ENCODE measurements at places on chromosomes 2 and 18. TPM values are rescaled to one million over a fixed set of nuclear protein-coding genes. Genes with fewer than 3 reads are reported as not detected.

DNA sequence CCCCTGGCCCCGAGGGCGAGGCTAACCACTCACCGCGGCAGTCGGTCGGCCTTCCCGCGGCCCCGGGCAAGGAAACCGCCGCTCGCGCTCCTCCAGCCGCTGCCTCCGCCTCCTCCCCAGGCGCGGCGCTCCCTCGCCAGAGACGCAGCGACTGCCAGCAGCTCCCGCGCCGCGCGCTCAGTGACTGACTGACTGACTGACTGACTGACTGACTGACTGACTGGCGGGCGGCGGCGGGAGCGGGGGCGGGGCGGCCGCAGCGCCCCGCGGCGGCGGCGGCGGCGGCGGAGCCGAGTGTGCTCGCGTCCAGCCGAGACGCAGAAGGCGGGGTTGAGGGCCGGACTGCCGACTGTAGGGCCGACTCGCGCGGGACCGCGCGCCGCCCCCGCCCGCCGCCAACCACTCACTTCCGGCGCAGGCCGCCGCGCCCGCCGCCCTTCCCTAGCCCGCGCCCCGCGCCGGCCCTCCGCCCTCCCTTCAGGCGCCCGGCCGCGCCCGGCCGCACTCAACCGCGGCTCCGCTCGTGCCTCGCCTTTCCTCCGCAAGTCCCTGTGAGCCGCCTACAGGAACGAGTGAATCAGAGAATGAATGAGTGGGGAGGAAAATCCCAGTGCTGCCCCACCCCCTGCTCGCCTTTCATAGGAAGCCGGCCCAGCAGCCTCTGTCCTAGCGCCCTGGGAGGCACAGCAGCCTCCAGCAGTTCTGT lies at the start of gene RAPH1:
TSS of gene RAPH1 (minus strand) at position 224 of the 706 bp plus-strand sequence. CDS start 39,948 bp downstream, outside the sequence.
- DNase-seq, result peak; percentile 84

DNA sequence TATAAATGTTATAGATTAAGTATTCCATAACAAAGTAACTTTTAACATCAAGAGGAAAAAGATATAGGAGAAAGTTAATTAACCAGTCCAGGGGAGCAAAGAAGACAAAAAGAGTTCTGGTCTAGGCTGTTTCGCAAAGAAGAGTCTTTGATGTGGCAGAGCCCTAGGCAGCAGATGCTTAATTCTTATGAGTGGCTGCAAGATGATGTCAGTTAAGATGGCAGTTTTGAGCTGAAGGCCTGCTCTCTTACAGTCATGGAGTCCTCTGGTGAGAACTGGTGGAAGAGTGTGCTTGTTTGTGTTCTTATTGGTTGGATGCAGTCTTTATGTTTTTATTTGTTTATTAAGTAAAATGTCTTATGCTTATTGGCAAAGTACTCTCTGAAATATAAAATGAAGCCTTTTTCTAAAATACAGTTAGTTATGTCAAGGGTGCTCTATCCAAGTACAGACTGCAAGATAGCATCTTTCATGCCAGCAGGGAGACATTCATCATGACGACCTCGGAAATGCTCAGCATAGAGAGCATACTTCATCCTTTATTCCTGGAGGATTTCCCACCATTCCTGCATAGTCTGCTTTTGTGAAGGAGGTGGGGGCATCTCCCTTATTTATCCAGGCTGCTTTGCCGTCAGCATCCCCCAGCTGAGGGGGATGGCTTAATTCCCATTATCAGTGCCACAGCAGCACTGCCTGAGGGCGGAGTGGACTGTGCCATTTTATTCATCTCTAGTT lies 38.9 kb upstream of the SERPINE2 start:
- peak; percentile 78 for DNase-seq

GRCh38 chr18:23964282-23965238 lies 50.0 kb upstream of the TTC39C start:
- no peak for DNase-seq

DNA sequence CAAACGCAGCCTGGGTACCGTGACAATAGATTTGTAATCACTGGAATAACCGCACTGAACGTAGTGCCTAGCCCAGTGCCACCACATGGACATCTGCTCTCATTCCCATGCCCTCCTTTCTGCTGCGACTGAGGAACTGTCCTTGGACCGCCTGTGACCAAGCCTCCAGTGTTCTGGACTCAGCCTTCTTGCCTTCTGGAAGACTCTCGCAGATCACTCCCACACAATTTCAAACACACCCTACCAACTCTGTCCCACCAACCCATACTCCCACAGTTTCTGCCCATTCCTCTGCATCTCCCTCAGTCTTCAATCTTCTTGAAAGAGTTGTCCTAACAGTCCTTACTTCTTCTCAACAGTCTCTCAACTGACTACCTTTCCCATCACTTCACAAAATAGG lies 2.1 kb downstream of the RNF149 start:
- no peak for DNase-seq

- DNase-seq, result no peak
Measured at GRCh38 chr2:1972011-1972410, 227.7 kb upstream of the PXDN start.

DNA sequence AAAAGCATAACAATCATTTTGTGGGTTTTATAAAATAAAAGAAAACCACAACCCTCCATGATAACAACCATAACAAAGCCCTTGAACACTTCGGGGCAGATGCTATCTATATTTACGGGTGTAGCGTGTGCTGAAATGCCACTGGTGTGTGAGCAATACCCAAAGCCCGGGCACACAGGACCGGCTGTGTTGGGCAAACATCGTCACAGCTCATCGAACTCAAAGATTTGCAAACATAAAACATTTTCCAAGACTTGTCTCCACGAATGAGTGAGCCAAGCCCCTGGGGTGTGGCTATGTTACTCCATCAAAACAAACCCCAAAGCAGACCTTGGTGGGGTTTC lies 290.2 kb downstream of the LPIN1 start:
- no peak for DNase-seq

DNA sequence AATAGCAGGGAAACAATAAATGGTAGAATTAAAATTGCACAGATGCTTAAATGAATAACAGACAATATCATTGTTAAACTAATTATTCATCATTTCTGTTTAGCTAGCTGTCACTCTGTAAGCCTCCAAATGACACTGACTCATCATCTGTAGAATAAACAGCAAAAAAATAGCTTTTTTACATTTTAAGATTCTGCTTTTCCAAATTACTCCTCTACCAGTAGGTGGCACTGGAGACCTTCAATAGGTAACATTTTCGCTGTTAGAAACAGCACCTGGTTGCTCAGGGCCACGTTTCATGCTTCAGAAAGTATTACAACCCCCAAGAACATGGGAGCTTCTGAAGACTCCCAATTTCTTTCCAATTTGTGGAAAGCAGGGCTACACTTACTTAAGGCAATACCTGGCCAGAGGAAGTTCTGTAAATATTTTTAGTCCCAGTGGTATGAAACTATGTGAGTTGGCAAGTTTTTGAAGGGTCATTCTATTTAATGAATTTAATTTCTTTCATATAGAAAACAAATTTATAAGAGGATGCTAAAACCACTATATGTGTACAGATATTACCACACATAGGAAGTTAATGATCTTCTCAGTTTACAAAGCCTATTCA lies 45.4 kb downstream of the TTN start:
- peak; percentile 36 for DNase-seq

DNA sequence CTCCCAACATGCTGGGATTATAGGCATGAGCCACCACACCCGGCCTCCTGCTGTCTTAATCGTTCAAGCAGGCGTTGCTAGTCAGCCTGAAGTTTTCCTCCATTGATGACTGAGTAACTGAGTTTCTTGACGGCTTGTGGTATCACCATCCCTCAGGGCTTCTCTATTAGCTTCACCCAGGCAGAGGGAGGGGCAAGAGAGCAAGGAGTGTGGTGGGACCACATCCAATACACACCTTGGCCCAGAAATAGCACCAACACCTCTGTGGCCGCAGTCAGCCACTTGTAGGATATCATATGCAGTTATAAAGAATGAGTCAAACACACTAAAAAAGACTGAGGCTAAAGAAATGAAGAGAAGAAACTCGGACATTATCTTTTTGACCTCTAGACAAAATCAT lies 1009.4 kb upstream of the CELF4 start:
- no peak for DNase-seq

DNA sequence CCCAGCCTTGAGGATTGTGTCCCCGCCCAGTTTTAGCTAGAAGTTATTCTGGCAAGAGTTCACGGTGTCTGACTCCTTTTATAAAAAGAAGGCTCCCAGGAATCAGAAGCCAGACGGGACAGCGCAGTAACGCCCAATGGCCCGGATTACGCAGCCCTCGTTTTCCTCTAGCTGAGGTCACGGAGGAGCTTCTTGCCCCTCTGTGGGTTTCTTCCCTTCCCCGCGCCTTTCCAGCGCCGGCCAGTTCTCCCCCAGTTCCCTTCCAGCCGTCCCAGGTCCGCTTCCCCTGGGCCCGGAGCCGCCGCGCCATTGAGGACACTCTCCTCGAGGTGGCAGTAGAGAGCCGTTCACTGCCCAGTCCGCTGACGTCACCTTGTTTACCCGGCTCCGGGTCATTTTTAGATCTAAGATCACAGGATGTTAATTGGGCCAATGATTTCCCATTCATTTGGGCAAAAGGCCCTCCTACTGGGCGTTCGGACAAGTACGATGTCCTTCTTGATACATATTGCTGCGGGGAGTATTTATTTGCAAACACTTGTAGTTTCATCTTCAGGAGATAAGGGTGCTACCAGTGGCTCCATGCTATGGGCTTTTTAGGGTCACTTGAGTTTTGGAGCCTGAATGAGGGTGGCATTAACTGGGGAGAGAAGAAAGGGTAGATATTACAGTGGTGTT lies 81.5 kb upstream of the PPM1B start:
- peak; percentile 80 for DNase-seq

DNA sequence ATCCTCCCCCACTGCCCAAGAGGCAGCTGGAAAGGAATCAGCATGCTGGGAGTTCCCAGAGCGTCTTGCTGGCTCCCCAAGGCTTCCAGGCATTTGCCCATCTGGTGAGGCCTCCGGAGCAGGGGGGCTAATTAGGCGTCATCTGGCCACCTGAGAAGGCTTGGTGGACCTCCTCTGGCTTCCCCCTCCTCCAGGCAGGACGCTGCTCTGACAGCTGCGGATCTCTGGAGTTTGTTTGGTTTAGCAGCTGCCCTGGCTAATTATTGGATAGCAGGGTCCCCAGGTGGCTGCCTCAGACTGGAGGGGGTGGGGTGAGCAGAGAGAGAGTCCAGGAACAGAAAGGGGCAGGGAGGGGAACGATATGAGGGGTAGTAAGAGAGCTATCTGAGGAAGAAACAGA lies 425.2 kb upstream of the MEX3C start:
- DNase-seq, result no peak

GRCh38 chr2:39730276-39730675 lies 48.8 kb downstream of the THUMPD2 start:
- no peak for DNase-seq

DNA sequence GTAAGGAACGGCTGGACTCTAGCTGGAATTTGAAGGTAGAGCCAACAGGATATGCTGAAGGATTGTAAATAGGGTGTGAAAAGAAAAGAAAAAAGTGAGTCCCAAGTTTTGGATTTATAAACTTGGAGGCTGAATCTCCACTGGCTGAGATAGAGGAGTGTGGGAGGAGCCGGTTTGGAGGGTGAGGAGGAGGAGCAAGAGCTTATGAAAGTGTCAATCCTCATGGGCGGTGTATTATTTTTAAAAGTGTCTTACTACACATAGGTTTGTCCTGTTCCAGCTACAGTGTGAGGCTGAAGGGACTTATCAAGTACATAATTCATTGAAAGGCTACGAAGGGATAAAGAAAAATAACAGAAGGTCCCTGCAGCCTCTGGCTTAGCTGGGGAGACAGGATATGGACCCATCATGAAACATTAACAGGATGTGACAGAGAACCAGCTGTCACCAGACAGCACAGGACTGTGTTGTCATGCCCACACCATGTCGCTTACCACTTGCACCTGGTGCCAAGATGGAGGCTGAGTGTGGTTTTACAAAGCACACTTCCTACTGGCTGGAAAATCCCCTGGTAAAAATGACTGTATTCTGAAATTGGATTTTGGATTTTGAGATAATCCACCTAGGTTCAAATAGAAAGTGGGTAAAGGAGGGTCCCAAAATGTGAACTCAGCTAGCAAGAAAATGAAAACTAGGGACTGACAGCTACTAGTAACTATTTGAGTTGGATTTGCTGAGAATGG lies 2.5 kb upstream of the MREG start:
- DNase-seq, result no peak

GRCh38 chr2:221747289-221747972 lies 175.3 kb upstream of the EPHA4 start:
- no peak for DNase-seq

DNA sequence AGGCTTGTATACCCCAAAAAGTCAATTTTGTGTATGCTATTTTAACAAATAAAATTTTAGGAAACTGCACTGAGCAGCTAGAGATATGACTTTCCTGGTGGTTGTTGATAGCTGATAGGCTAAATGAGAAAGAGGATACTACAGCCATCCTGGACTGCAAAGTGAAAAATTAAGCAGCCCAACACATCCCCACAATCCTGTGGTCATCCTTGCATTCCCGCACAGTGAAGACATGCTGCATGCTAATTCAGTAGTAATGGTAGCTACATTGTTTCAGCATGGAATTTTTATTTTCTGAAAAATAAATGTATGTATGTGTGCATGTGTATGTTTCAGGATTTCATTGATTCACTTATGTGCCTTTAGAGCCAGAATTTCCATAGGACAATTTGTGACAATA lies 124.2 kb upstream of the CCDC68 start:
- peak; percentile 89 for DNase-seq

DNA sequence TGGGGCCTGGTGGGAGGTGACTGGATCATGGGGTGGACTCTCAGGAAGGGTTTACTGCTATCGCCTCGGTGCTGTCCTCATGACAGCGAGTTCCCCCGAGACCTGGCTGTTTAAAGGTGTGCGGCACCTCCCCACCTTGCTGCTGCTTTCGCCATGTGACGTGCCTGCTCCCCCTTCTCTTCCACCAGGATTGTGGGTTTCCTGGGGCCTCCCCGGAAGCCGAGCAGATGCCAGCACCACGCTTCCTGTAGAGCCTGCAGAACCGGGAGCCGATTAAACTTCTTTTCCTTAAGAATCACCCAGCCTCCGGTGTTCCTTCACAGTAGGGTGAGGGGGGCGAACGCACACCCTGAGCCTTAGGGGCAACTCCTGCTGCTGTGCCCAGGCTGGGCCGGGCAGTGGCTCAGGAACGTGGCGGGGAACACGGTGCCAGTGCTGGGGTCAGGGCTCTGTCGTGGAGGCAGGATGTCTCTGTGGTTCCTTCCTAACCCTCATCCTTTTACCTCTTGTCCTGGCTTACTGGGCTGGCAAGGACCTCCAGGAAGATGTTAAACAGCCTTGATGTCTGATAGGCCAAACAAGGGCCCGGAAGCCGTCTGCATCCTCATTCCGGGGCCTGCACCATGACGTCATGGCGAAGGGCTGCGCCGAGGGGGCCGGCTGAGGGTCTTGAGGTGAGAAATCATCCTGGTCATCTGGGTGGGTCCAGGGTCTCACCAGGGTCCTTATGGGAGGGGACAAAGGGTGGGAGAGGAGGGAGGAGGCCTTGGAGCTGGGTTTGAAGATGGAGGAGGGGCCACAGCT lies 12.7 kb downstream of the NEU4 start:
- no peak for DNase-seq

The ACMSD gene
- total RNA-seq, result not detected

The MOGAT1 gene
- total RNA-seq, result not detected

The SCLY gene
- 13.6 TPM for total RNA-seq

The CCDC74A gene
- 5.9 TPM for total RNA-seq

The SULT1C2 gene
- 0.26 TPM for total RNA-seq

The ASXL3 gene
- 0.66 TPM for total RNA-seq

All from fibroblast of lung (primary cell).